ENCODE measurements at places on chromosomes 6 and 20.

DNA sequence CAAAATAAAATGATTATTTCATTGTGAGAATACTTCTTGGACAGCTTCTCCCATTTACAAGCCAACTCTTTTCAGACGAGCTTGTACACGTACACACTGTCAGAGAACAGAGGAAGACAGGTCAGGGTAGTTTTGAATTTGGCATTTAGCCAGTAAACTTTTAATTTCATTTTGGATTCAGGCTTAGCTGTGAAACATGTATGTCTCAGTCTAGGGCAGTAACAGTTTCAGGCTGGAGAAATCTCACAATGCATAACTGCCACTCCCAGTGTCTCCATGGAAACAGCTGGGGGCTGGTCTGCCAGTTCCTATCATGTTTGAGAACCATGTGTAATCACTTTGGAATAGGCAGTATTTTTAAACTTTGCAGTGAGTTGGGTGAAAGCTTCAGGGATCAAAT is 22.0 kb upstream of the QKI start:
- DNase-seq = no peak

DNA sequence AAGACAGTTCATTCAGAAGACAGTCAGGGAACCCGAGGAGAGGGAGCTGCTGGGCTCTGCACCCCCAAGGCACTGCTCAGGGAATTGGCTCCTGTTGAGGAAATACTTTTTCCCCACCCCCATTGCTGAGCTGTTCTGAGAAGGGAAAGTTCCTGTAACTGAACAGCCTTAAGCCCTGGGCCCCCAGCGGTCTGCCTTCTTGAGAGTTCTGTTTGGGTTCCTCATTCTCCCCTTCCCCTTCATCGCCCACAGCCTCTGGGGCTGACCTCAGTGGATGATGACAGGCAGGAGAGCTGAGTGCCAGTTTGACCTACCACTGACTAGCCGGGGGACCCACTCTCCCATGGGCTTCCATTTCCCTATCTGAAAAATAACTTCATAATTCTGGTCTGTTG is 10.7 kb downstream of the HCK start:
- no peak for DNase-seq

- DNase-seq = no peak
These were observed 177.5 kb downstream of the GJA1 start for GRCh38 chr6:121612927-121613326.

GRCh38 chr6:141426400-141426980 is 706.2 kb upstream of the GJE1 start:
- DNase-seq = no peak

GRCh38 chr6:37239950-37240713 is 17.4 kb upstream of the TBC1D22B start:
- peak; percentile 88 for DNase-seq

- DNase-seq = no peak
These were observed 8.1 kb downstream of the C6orf58 start for GRCh38 chr6:127585123-127585522.

- DNase-seq = no peak
These were observed 34.0 kb downstream of the SLX4IP start for GRCh38 chr20:10469056-10469455.

GRCh38 chr6:162332365-162332764 is 395.2 kb downstream of the PRKN start:
- no peak for DNase-seq

- no peak for DNase-seq
These were observed 165.2 kb upstream of the AGPAT4 start for GRCh38 chr6:161439093-161439492.

DNA sequence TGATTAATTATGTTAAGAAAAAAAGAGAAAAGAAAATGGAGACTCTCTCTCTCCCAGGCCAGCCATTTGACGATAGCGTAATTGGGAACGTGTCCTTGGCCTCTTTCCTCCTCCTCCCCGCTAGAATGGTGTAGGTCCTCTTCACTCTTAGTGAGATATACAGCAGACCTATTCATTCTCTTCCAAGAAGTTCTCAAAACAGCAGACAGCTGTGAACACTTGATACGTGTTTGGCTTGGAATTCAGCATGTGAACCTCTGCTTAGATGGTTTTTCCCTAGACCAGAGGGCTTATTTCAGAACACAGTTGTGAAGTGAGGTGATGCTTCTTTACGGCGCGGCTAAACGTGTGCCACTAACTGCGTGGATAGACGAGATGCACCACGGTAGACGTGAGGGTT is 32.6 kb upstream of the TULP4 start:
- DNase-seq = no peak

DNA sequence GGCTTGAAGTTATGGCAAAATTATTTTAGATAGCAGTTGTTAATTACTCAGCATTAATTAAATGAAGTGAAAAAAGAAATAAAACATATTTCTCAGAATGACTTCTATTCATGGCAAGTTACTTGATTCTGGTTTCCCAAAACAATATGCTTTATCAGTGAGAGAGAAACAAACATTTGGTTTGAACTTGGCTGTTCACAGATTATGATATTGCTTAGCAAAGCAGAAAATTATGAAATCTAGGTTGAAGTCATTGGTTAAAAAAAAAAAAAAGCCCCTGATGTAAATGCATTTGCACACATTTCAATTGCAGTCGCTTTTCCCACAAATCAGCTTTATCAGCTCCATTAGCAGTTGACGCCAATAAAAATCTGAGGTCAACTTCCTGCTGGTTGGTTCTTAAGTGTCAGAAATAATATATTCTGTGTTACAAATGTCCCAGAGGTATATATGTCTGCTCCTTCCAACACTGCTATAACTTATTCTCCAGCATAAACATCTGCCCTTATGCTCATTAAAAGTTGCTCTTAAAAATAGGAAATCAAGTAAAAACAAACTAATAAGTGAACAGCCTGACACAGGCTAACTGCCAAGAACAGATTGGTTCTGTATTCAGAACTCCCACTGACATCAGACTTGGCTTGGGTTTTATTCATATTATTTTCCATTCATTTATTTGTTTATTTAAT is 275.4 kb downstream of the PHF3 start:
- DNase-seq = no peak

- no peak for DNase-seq
These were observed 489.2 kb downstream of the PKHD1 start for GRCh38 chr6:51598171-51598570.

- DNase-seq = no peak
These were observed 20.3 kb upstream of the KCNK16 start for GRCh38 chr6:39342692-39343395.

- no peak for DNase-seq
These were observed 218.1 kb upstream of the GJE1 start for GRCh38 chr6:141914646-141915045.

DNA sequence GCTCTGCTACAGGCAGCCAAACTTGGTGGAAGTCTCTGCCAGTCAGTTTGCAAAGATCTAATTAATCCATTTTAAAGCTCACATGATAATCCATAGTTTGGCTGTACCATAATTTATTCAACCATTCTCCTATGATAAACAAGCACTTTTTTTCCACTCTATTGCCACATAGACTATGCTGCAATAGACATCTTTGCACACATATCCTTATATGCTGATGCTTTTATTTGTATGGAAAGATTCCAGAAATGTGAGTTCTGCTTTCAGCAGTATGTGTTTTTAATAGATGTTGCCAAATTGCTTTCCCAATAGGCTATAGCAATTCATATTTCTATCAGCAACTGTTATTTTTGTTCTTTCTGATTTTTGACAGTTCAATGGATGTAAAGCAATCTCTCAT is 628.0 kb downstream of the KIF16B start:
- DNase-seq = no peak

DNA sequence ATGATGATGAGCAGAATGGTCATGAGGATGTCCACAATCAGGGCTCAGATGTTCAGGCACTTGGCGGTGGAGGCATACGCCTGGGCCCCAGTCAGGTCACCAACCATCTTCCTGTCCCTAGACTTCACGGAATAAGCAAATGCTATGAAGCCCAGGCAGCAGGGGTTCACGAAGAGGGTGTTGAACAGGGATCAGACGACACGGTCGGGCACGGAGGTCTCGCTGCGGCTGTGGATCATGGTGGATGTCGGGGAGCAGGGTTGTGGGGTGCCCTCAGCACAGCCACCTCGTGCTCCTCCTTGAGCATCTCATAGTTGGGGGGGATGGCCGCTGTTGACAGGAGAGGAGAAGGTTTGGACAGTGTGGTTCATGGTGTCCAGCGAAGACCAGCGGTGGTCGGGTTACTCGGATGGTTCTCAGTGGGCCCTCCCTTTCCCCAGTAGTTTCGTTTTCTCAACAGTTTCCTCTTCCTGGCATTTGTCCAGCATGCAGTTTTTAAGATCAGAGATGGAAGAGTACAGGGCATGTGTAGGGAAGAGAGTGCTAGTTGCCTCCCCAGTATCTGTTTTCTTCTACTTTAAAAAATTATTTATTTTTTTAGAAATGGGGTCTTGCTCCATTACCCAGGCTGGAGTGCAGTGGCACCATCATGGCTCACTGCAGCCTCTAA is 20.3 kb upstream of the SPDEF start:
- DNase-seq = no peak

GRCh38 chr20:848193-848592 is 14.7 kb downstream of the FAM110A start:
- DNase-seq = no peak

- no peak for DNase-seq
These were observed 155.9 kb downstream of the JARID2 start for GRCh38 chr6:15401769-15402250.

- DNase-seq = no peak
These were observed 1.5 kb downstream of the SOX18 start for GRCh38 chr20:64047968-64048401.

GRCh38 chr6:49526598-49526997 is 23.9 kb upstream of the C6orf141 start:
- DNase-seq = no peak

DNA sequence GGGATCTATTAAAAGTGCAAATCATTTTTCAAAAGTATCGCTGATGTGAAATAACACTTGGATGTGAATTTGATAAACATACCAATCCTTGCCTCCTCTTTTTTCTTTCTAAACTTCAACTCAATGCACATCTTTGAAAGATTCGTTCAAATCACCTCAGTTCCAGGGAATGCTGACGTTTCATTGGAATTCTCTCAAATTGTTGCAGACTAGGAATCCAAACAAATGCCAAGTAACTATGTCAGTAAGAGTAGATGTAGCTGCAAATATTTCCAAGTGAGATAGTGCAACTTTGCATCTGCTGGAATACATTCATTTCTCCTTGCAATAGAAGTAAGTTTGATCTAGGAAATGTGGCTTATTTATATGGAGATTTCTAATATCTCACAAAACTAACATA is 220.7 kb downstream of the FUT9 start:
- no peak for DNase-seq

GRCh38 chr20:63102721-63103375 is 96.1 kb upstream of the BHLHE23 start:
- DNase-seq = peak; percentile 79

- DNase-seq = no peak
These were observed 7.7 kb upstream of the ZKSCAN8 start for GRCh38 chr6:28134015-28134414.

DNA sequence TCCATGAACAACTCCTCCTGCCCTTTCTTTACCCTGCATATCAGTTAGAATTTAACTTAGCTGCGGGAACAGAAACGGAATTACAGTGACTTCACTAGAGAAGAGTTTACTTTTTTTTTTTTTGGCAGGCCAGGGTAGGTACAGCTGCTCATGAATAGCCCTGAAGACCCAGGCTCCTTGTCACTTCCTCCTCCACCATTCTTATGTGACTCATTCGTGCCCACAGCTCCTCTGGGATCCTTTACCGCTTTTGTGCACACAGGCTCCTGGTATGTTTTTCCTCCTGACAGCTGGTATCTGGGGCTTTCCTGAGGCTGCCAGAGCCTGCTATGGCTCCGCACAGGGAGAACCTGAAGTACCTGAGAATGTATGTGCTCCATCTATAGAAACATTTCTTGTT is 3.9 kb upstream of the KCNS1 start:
- no peak for DNase-seq

- DNase-seq = peak; percentile 78
These were observed 88.5 kb downstream of the LY86 start for GRCh38 chr6:6676910-6677441.

- no peak for DNase-seq
These were observed 9.0 kb upstream of the EXOC2 start for GRCh38 chr6:701700-702479.

DNA sequence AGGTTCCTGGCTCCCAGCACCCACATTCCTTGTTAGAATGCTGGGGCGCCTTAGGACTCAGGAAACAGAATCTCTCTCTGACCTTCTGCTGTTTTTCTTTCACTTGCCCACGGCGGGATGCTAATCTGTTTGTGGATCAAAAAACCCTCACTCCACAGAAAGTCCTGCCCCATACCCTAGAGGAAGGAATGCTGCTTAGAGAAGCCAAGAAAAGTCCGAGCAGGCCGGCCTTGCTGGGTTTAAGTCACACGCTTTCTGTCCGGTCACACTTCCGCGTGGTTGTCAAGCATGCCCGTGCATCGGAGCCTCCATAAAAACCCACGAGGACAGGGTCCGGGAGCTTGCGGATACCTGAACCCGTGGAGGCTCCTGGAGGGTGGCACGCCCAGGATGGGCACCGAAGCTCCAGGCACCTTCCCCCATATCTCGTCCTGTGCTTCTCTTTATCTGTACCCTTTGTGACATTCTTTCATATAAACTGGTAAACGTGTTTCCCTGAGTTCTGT is 223.1 kb downstream of the NRN1 start:
- DNase-seq = no peak

DNA sequence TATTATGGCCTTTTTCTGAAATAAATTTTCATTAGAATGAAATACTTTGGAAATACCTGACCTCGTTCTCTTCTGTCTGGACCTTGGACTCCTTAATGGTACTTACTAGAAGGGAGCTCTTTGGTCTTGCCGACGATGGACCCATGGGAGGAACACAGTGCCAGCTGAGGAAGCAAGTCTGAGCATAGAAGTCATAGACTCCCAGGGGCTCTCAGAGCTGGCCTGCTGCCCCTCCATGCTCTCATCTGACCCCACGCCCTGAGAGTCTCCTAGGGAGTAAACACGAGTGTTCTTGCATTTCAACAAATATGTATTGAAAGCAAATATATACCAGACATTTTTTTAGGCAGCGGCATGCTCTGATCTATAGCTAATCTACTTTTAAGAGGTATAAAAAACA is 87.8 kb downstream of the PLEKHG1 start:
- no peak for DNase-seq

DNA sequence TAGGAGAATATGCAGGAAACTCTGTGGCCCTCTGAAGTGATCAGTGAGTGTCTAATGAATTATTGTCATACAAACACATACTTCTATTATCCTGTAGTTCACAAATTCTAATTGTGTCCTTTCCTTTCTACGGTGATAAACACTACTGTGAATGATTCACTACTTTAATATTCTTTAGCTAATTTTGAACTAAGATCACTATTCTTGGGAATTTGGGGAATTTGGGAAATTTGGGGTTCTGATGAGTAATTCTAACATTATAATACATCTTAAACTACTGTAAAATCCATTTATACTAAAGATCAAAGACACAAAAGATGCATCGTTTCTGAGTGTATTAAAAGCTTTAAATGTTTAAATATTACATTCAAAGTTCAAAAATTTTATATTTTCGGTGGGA is 1287.2 kb upstream of the CITED2 start:
- DNase-seq = no peak

DNA sequence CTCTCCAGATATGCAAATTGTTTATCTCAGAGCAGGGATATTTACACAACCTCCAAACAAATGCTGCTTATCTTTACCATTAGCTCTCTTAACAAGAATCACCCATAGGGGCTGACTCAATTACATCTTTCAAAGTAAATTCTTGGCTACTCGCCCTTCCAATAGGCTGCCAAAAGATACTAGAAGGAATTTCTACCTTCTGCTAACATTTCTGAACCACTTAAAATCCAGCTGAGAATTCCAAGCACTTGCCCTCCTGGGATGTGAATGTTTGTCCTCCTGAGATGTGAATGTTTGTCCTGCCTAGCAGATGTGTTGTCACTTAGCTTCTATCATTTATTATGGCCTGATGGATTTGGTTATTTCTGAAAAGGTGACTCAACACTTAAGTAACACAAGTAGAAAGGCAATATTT is 388.0 kb downstream of the GJA1 start:
- DNase-seq = no peak

All from stimulated activated CD4-positive, alpha-beta T cell treated with anti-CD3 and anti-CD28 coated beads, Interleukin-1b, Interleukin-23, amount 100 ng/mL, for 48 hours (primary cell).